Smooth muscle cell of trachea (primary cell): ENCODE measurements at places on chromosomes 1 and 21. TPM values are rescaled to one million over a fixed set of nuclear protein-coding genes. Genes with fewer than 3 reads are reported as not detected.

The TCHH gene
- under 0.01 TPM in 1 of 2 replicates, not detected in the other for total RNA-seq

The OSCP1 gene
- 15.7 and 17.3 TPM in 2 replicates for total RNA-seq

The PSRC1 gene
- total RNA-seq: 3.8 and 13.2 TPM in 2 replicates

The KLF17 gene
- under 0.01 and 0.17 TPM in 2 replicates for total RNA-seq

The LEFTY2 gene
- not detected in 2 replicates for total RNA-seq

The F5 gene
- total RNA-seq: under 0.01 TPM in 1 of 2 replicates, not detected in the other

The CASQ2 gene
- under 0.01 TPM in 1 of 2 replicates, not detected in the other for total RNA-seq

The IFI16 gene
- total RNA-seq: 99.4 and 133 TPM in 2 replicates

The AQP10 gene
- total RNA-seq: under 0.01 TPM in 1 of 2 replicates, not detected in the other

The KIF21B gene
- under 0.01 TPM in 2 replicates for total RNA-seq

The DMRTA2 gene
- total RNA-seq: 0.15 and 0.50 TPM in 2 replicates

The ETNK2 gene
- total RNA-seq: 2.6 and 5.3 TPM in 2 replicates

The DENND2C gene
- total RNA-seq: 4.1 and 4.4 TPM in 2 replicates

The SH3BGR gene
- total RNA-seq: 2.2 and 2.8 TPM in 2 replicates

The S100A6 gene
- total RNA-seq: 1,776 and 1,851 TPM in 2 replicates

The SYT14 gene
- 4.1 and 8.1 TPM in 2 replicates for total RNA-seq
